COR-L47 (cell line): ENCODE measurements at places on chromosomes 2 and 18.

DNA sequence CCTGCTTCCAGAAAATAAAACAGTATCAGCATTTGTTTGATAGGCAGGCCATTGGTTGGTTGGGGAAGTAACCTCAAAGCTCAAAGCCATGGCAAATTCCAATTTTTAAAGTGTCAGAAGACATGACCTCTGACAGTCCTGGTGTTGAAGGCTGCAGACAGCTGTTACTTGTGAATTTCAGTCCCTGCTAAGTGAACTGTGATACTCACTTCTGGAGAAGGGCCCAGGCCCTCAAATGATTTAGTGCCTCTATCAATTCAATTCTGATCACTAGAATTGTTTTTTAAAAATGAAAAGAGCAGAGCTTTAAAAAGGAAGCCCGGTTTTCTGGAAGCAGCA is 23.1 kb downstream of the MRPL44 start:
- no peak for DNase-seq

GRCh38 chr2:121489911-121490583 is 40.6 kb upstream of the RNU4ATAC start:
- peak; percentile 23 for DNase-seq

DNA sequence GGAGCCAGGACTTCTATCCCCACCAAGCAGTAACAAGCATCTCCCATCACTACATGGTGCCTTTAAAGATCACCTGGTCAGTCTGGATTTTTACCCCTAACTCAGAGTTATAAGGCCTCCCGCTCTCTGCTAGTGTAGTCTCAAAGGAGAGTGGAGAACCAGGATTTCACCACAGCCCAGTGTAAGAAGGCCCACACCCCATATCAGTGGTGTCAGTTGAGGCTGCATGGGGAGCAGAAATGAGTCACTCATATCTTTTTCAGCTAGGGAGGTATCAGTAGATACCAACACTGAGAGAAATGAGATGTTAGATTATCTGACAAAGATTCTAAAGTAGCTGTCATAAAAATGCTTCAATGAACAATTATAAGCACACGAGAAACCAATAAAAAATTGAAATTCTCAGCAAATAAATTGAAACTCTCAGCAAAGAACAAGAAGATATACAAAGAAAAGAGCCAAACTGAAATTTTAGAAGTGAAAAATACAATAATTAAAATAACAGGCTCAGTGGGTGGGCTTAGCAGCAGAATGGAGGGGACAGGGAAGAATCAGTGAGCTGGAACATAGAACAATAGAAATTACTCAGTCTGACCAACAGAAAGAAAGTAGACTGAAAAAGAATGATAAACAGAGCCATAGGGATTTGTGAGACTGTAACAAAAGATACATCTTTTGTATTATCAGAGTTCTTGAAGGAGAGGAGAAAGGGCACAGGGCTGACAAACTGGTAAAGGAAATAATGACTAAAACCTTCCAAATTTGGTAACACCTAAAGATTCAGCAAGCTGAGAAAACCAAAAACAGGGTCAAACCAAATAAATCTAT is 257.7 kb downstream of the ANAPC1 start:
- DNase-seq, result no peak

GRCh38 chr18:55838841-55839240 is 250.8 kb upstream of the TCF4 start:
- no peak for DNase-seq

DNA sequence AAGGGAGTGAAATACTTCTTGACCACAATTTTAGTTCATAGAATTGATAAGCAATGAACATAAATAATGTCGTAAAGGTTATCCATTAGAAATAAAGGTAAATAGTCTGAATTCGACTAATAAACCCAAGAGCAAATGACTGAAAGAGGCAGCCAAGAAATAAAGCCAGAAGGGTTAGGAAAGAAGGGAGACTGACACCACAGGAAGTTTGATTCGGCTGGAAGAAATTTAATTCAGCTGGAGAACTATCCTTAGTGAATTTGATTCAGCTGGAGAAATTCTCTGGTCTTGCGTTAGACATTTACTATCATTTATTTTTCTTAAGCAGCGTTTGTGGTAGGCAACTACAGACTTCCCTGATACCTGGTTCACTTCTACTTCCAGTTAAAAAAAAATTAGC is 429.6 kb downstream of the PID1 start:
- no peak for DNase-seq

GRCh38 chr2:182980115-182980514 is 58.1 kb downstream of the NCKAP1 start:
- DNase-seq, result peak; percentile 30

DNA sequence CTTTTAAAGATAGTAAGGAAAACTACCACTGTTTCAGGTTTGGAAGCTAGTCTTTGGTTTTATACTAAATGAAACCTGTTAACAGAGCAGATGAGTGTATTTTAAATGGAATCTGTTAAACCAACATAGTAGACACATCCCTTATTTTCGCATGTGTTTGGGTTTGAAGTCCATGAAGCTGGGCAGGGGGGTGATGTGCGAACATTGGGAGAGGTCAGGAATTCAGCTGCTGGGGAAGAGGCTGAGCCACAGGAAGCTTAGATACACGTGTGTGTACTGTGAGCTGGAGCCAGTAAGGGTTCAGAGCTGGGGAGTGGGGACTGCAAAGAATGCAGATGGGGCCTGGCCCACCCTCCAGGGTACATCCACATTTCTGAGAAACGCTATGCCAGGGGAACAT is 176.9 kb downstream of the VAPA start:
- no peak for DNase-seq

GRCh38 chr2:215966274-215966673 is 47.1 kb downstream of the MREG start:
- no peak for DNase-seq

DNA sequence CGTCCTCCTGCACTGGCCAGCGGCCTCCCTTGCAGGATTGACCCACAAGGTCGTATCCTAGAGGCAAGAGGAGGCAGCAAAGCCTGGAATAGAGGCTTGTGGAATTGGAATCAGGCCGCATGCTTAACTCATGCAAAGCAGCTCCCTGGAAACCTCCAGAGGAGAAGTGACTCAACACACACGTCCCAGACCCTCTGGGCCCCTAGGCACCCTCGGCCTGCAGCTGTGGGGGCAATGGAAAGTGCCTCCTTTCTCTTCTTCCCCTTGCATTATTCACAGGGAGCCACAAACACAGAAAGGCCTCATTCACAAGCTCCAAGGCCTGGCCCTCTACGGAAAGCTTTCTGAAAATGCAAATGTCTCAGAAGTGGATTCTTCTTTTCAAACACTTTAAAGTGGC is 19.6 kb downstream of the SPATA3 start:
- no peak for DNase-seq
